ENCODE measurements at places on chromosomes 2 and 18.

- no peak for DNase-seq
Measured at GRCh38 chr18:46761059-46761769, 4.4 kb upstream of the ST8SIA5 start.

DNA sequence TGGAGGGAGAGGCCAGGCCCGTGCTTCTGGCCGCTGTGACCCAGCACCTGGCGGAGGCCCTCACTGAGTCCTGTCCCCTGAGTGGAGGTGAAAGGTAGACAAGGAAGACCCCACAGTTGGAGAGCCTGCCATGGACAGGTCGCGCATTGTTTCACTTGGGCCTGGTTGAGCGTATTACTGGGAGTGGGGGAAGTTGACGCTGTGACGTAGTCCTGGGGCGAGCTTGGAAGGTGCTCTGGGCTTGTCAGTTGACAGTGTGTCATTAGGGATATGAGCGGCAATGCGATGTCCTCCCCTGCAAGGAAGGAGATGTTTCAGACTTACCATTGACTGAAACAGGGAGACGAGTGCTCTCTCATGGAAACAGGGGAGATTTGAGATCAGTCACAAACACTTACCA, 127.1 kb downstream of the SH3RF3 start:
- no peak for DNase-seq

GRCh38 chr2:148531669-148532428, 112.7 kb upstream of the EPC2 start:
- DNase-seq = no peak

DNA sequence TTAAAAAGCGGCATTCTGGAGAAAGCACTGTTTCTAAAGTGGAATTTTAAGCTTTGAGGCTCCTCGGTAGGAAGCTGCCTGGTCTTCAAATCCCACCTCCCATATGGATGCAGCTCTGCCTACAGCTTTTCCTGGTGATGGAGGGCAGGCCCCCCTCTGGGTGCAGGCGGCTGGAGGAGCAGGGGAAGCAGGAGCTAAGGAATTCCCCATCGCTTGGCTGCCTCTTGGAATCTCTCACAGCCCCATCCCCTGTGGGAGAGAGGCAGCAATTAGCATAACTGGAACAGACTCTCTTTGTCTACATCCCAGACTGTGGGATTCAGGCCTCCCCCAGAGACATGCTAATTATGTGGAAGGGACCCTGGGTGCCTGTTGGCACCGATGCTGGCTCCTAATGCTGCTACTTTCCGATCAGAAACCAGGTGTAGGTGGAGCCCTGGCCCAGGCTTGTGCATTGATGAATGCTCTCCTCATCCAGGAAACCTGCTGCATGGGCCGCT, 51.3 kb downstream of the LIPG start:
- DNase-seq = no peak

GRCh38 chr2:229202646-229203045, 68.4 kb downstream of the PID1 start:
- DNase-seq = no peak

DNA sequence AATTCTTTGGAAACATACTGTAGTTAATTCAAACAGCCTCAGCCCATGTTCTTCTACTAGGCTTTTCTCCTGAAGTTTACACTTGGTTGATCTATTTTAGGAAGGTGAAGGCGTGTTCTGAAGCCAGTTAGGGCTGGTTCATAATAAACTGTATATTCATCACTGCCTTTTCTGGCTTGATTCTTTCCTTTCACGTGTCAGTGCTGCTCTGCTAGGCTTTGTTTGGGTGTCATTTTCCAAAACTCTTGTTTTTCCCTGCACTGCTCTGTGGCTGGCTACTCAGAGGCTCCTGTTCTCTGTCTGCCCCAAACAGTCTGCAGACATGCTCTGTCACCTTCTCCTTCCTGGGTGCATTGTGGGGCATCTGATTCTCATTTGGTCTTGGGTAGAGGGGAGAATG, 136.1 kb downstream of the PARD3B start:
- no peak for DNase-seq

GRCh38 chr2:18047213-18047611, 168.7 kb downstream of the KCNS3 start:
- no peak for DNase-seq

DNA sequence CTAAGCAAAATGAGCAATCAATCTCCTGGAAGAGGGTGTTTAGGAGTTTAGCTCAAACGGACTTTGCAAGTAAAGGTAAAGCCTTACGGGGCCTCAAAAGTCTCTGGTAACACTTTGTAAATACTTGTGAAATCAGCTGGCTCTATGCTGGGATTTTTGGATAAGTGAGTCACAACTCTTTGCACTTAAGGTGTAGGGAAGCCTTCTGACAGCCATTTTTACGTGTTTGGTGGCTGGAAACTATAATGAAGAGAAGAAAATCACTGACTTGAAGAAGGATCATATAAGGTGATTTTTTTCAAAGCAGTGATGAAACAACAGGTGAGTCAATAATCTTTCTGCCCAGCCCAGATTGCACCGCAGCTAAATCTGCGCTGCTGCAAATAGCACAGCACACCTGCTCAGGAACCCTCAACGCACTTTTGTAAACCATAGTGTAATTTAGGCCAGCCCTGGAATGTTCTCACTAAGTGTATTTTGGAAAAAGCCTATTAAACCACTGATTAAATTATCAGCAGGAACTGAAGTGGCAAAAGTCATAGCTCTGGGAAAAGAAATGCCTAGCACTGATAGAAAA, 218.8 kb downstream of the AGPS start:
- DNase-seq = no peak

GRCh38 chr2:168079236-168079635, 168.2 kb downstream of the STK39 start:
- DNase-seq = no peak

GRCh38 chr2:71243634-71244301, 16.9 kb upstream of the PAIP2B start:
- DNase-seq = no peak

GRCh38 chr2:66929632-66930338, 467.3 kb upstream of the ETAA1 start:
- DNase-seq = no peak

DNA sequence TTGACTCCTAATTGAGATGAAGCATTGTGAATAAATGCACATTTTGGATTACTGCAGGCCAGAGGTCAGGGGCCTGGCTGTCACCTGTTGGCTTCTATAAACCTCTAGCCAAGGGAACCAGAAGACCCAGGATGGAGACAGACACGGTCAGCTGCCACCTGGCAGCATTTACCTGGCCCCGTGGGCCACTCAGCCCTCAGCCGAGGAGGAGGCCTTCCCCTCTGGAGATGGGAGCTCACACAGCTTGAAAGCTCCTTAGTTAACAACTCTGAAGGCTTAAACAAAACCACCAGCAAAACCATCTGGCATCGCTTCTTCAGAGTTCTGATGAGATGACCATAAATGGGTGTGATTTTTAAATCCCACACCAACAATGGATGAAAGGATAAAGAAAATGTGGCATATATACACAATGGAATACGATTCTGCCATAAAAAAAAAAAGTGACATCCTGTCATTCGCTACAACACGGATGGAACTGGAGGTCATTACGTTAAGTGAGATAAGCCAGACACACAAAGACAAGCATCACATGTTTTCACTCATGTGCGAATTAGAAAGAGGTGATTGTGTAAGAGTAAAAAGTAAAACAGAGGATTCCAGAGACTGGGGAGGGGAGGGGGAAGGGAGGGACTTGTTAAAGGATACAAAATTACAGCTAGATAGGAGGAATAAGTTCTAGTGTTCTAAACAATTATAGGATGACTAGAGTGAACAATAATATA, 218.4 kb downstream of the TMEM163 start:
- no peak for DNase-seq

DNA sequence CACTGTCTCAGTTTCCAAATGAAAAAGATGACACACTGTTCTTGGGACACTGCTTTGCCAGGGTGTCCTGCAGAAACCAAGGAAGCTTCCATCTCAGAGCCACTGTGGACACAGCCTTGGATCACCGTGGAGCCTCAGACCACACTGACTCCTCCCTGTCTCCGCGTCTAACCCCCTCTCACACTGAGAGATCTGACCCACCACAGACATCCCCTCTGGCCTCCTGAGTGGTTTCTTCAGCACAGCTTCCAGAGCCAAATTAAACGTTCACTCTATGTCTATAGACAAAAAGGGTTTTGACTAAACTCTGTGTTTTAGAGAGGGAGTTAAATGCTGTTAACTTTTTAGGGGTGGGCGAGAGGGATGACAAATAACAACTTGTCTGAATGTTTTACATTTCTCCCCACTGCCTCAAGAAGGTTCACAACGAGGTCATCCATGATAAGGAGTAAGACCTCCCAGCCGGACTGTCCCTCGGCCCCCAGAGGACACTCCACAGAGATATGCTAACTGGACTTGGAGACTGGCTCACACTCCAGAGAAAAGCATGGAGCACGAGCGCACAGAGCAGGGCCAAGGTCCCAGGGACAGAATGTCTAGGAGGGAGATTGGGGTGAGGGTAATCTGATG, 113.4 kb upstream of the PKDCC start:
- no peak for DNase-seq

- DNase-seq = no peak
Measured at GRCh38 chr2:222290736-222291484, 7.9 kb downstream of the PAX3 start.

- DNase-seq = no peak
Measured at GRCh38 chr2:220159738-220160137, 532.3 kb downstream of the SLC4A3 start.
